ENCODE measurements at places on chromosomes 7 and 10.

DNA sequence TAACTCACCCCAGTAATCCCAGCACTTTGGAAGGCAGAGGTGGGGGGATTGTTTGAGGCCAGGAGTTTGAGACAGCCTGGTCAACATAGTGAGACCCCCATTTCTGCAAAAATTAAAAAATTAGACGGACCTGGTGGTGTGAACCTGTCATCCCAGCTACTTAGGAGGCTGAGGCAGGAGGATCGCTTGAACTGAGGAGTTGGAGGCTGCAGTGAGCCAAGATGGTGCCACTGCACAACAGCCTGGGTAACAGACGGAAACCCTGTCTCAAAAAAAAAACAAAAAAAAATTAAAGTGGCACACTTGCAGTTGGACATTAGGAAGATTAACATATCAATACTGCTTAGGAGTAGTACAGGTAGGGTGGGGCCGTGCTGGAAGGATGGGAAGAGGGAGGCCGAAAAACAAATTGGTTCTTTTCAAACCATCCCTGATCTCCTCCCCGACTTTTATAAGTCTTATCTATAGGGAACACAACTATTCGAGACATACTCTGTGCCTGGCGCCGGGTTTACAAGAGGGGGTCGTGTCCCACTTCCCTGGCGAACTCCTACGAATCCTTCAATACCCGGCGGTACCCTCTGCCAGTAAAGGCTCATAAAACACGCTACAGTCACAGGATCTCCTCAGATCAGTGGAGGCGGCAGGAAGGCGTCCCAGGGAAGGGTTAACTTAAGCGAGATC, 628 bp downstream of the TAF6 start:
- DNase-seq = no peak

- DNase-seq = no peak
Measured at GRCh38 chr7:23523486-23524075, 8.2 kb downstream of the TRA2A start.

- DNase-seq = no peak
Measured at GRCh38 chr10:34920578-34920977, 105.5 kb upstream of the PARD3 start.

DNA sequence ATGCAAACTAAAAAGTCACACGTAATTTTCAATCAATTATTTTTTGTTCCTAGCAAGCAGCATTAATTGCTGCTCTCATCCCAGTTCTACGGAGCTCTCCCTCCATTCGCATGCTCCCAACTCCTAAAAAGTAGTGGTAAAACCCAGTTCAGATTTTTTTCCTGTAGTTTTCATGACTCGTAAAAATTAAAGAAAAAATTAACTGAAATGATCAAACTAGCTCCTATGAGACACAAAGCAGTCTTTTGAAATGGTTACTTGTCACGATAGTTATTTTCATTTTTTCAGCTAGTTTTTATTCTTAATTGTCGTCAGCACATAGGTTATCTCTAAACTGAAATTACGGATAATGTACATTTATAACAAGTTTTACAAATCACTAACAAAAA, 1.8 kb downstream of the HNRNPA2B1 start:
- no peak for DNase-seq

- DNase-seq = no peak
Measured at GRCh38 chr7:16975712-16976111, 93.9 kb upstream of the AGR3 start.

DNA sequence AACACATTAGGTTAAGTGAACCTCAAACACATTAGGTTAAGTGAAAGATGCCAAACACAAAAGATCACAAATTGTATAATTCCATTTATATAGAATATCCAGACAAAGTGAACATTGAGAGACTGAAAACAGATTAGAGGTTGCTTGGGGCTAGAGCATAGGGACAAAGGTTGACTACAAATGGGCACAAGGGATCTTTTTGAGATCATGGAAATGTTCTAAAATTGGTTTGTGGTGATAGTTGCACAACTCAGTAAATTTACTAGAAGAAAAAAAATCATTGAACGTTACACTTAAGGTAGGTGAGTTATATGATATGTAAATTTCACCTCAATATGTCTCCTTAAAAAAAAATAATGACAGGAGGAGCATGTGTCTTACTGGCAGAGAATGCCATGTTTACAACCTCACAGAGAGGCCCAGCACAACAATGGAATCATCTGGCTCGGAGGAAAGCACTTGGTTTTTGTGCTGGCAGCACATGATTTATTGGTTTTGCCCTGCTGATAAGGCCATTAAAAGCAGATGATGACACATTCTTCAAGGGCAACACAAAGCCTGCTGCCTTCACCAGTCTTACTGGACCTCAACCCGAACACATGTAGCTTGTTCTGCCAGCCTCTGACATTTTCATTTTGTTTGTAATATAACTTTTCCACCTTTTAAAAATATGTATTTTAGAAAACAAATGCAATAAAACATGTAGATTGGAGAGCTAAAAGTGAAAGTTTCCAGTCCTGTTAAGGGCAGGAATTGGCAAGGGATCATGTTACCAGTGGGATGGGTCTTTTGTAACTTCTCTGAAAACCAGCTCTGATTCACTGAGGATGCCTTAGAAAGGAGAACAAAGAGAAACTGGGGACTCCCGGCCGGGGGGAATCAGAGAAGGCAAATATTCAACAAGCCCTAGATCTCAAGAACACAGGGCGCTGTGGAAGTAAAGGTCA, 11.9 kb upstream of the LMOD2 start:
- peak; percentile 42 for DNase-seq

DNA sequence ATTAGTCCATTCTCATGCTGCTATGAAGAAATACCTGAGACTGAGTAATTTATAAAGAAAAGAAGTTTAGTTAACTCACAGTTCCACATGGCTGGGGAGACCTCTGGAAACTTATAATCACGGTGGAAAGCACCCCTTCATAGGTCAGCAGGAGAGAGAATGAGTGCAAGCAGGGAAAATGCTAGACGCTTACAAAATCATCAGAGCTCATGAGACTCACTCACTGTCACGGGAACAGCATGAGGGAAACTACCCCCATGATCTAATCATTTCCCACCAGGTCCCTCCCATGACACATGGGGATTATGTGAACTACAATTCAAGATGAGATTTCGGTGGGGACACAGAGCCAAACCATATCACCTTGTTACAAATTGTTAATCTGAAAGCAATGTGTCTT, 15.8 kb downstream of the TAS2R39 start:
- DNase-seq = no peak

- DNase-seq = no peak
Measured at GRCh38 chr7:119413314-119413805, 859.6 kb upstream of the KCND2 start.

DNA sequence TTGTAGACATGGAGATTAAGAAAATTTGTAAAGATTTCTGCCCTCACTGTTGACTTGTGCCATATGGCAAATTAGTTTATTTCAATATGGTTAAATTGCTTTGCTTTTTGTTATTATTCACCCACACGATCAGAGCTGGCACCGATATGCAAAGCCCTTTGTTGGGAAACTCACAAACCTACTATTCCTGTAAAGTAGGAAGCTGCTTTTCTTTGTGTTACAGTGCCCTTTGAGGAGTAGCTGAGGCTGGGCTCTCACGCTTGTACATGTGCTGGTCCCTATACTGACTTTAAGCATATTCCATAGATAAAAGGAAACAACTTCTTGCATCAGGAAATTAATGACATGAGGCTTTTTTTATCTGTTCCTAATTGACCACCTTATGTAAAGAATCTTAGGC, 17.6 kb upstream of the AOAH start:
- no peak for DNase-seq

DNA sequence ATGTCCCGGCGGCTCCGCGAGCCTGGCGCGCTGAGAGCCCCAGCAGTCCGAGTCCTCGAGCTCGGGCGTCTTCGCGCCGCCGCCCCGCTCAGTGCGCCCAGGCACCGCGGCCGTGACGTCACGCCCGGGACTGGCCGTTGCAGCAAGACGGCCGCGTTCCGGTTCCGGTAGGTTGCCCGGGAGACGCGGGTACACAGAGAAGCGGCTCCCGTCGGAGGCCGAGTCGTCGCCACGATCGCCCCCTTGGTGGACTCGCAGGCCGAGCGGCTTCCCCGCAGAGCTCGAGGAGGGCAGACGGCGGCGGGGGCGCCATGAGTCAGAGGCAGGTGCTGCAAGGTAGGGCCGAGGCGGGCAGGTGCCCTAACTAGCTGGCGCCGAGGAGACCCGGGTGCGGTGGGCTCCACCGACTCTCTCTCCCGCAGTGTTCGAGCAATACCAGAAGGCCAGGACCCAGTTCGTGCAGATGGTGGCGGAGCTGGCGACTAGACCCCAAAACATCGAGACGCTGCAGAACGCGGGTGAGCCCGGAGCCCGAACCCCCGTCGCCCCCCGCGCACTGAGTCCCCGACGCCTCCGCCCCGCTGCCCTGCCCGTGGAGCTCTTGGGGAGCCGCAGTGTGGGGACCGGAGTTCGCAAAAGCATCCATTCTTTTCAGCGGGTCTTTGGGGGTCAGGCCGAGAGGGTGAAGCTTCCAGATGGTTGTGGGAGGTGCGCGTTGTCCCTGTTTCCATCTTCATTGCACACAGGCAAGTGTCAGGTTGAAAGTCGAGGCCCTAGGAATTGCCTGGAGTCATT, at the start of gene SPAG6:
TSS of gene SPAG6 (plus strand) at position 196 of the 795 bp plus-strand sequence. CDS start at position 312, 116 bp downstream.
- DNase-seq = peak; percentile 26

DNA sequence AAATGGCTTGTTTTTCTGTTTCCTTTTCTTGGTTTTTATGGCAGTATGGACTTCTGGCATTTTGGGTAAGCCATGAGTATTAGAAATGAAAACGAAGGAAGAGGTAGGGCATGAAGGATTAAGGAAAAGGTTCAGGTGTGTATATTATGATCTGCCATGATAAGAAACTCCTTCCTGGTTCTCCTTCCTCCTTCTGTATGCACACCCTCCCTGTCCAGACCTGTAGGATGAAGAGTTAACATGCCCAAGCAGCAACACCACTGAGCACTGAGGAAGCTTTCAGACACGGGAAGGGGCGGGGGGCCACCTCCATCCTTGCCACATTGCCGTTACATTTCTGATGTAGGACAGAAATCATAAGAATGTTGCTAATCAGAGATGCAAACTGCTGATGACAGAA, 361.0 kb upstream of the ZMIZ1 start:
- DNase-seq = no peak

GRCh38 chr7:37475646-37476045, 27.0 kb upstream of the ELMO1 start:
- DNase-seq = no peak

DNA sequence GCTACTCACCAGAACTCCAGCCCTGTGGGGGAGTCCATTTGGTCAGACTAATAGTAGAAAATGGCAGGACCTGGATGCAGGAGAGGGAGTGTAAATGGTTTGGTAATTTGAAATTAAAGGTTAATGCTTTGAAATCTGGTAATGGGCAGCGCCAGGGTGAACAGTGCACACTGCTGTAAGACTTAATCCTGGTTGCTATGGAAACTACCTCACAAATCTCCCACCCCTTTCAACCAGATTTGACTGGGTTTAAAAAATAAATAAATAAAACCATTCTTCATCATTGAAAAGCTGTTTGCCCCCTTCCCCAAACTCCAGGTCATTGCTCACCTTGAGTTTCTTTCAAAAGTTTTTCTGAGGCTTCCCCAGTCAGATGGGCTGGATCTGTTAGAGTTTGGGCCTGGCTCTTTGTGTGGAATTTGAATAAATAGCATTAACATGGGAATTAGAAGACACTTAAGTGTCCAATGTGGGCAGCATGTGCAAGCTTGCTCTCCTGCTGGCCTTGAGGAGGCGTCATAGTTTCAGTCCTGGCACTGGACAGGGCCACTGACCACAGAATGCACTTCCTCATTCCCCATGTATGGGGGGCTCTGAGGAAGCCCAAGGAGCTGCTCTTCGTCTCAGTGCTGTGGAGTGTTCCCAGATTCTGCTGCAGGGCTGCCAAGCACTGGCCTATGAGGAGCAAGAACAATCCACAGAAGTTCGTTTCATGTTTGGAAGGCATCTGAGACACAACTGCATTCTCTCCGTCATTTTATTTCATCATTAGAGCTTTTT, 90.7 kb downstream of the LRRC4 start:
- peak; percentile 18 for DNase-seq

- DNase-seq = no peak
Measured at GRCh38 chr7:63080831-63081230, 917.8 kb upstream of the ZNF722 start.

- DNase-seq = no peak
Measured at GRCh38 chr10:80964179-80964578, 426.5 kb downstream of the SH2D4B start.

- DNase-seq = no peak
Measured at GRCh38 chr7:128938544-128939074, 882 bp downstream of the IRF5 start.

DNA sequence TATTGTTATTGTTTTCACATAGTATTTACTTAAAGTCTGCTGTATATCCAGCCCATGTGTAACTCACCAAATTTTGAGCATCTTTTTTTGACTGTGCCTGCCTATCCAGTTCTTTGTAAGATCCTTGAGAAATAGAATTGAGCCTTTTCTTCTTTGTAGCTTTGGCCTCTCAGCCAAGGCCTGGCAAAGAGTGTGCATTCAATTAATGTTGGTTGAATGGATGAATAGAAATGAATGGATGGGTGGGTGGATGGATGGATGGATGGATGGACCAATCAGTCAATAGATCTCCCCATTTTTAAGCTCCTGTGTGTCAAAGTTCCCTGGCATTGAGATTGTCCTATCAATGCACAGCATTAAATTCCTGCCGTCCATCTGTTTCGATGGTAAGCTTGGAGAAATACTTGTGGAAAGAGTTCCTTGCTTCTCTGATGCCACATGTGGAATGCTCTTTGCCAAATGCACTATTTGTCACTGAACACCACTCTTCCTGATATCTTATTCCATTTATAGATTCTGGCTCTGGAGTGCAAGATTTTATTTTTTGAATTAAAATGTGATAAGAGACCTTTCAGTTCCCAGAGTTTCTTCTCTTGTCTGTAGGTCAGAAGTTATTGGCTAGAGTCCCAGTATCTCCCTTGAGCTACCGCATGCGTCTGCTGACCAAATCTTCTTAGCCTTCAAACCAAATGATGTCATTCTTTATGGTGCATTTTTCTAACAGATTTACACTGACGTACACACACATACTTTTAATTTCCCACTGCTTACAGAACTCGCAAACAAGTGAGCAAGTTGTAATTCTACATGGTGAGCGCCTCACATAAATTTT, 20.7 kb upstream of the ADRB1 start:
- DNase-seq = peak; percentile 78

DNA sequence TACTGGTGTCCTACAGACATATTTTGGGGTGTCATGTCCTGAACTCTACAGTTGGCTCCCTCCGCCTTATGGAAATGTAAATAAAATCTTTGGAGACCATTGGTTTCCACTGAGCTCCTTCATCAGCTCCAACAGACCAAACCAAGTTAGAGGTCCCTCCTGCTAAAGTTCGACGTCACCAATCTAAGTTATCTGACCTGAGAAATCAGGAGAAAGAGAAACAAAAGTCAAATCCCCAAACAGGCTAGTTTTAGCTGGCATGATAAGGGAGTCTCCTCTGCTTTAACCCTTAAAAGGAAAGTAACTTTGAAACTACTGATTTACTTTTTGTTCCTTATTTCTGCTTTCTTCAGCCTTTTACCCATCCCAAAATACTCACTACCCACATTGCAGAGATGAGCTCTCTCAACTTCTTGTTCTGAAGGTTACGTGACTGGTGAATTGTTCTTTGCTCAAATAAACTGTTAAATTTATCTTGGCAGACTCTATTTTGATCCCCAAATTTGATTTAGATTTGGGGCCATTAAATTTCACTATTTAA, 39.9 kb downstream of the AVL9 start:
- DNase-seq = no peak
